ENCODE measurements at places on chromosomes 4 and X.

DNA sequence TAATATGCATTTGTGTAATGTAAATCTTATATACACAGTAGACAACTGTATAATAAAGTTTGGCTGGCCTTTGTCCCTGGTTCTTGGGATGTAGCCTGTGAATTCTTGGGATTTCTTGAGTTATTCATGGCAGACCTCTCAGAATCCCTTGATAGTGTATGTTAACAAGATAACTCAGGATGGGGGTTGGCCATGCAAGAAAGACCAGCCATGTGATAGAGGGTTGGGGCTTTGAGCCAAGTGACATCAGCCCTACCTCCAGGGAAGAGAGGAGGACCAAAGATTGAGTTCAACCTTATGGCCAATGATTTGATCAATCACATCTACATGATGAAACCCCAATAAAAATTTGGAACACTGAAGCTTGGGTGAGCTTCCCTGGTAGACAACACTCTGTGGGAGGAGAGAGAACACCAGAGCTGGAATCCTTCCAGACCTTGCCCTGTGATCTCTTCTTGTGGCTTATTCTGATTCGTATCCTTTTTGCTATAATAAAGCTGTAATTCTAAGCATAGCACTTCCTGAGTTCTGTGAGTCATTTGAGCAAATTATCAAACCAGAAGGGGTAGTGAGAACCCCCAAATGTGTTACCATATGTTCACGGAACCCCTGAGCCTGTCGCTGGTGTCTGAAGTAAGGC lies 11.3 kb downstream of the SLC2A9 start:
- no peak for DNase-seq

DNA sequence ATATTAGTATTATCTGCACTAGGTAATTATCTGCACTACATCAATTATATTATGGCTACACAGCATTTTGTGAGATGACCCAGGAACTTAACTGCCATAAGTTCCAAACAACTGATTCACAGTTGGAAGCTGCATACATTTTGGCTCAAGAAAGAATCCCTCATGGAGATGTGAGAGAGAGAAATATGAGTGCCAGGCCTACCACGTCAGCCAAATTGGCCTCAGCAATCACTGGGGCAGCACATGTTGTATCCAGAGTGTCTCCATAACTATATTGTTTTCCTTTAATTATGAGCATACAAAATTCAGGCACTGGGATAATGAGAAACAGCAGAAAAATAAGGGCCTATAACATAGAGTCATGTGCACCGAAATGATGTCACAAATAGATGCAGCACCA lies 174.2 kb upstream of the DMD start:
- no peak for DNase-seq

DNA sequence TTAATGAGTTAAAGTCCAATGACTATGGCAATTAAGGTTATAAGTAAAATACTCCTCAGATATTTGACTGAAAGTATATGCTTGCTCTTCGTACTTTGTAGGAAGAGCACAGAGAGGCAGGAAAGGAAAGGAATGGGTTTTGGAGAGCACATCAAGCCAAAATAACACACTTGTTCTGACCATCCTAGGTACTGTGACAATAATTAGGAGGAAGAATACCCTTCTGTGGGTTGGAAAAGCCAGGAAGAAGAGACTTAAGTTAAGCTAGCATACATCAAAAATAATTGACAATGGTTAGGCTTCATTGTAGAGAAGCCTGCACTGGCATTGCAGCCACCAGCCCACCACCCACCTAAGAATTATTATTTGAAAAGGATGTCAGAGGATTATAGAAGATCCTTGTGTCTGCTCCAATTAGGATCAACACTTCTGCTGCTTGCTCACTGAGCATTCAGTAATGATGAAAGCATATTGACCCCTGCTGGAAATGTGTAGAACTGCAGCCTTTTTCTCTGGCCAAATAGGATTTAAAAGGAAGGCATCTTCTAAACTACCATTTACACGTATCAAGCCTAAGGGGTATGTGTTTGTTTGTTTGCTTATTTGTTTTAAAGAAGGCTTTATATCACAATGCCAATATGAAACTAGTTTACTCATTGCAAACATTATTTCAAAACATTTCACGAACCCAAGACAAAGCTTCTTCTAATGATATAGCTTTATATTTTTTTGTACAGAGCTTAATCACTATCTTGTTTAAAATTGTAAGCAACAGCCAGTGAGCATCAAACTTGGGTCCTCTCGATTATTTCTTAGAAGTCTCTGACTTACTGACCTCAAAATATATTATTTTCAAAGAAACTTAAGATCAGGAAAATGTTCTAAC lies 286.2 kb upstream of the TET2 start:
- peak; percentile 12 for DNase-seq

DNA sequence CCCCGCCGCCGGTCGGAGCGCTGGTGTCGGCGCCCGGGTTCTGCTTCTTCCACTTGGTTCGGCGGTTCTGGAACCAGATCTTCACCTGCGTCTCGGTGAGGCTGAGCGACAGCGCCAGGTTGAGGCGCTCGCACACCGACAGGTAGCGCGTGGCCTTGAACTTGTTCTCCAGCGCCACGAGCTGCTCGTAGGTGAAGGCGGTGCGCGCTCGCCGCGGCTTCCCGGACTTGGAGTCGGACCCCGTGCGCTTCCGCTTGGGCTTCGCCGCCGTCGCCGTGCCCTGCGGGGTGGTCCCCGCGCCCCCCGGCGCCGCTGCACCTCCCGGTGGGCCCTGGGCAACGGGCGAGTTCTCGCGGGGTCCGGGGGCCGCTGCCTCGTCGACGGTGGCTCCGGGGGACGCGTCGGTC lies 3.1 kb downstream of the NKX1-1 start:
- DNase-seq = no peak

DNA sequence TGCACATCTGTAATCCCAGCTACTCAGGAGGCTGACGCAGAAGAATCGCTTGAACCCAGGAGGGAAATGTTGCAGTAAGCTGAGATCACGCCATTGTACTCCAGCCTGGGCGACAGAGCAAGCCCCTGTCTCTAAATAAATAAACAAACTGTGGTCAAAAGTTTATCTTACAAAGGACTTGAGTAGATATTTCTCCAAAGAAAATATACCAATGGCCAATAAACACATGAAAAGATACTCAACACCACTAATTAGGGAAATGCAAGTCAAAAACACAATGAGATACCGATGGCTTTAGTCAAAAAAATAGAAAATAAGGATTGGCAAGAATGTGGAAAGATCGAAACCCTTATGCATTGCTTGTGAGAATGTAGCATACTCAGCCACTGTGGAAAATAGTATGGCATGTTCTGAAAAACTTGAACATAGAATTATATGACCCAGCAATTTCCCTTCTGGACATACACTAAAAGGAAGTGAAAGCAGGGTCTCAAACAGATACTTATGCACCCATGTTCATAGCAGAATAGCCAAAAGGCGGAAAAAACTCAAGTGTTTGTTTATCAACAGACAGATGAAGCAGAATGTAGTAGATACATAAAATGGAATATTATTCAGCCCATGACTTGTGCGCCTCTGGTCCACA lies 2.0 kb upstream of the CFAP97 start:
- no peak for DNase-seq

- DNase-seq = no peak
Observed at GRCh38 chr4:34181311-34181841, 2062.9 kb downstream of the ARAP2 start.

DNA sequence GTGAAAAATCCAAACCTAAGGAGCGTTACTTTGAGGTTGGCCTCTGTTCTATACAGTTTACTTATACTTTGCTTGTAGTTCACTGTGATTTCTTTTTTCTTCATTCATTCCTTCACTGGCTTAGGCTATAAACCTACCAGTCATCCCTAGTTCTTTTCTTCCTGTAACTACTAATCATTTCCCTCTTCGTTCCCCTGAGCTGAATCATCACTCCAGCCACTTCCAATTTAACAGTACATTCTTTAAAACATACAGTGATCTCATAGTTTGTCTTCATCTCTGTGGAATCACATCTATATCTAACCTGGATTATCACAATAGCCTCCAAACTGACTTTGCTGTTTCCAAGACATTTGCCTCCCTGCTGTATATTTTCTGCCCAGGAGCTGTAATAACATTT lies 25.2 kb upstream of the NPFFR2 start:
- no peak for DNase-seq

- DNase-seq = no peak
Observed at GRCh38 chr4:30720661-30721184, 554 bp downstream of the PCDH7 start.

Measured in activated CD4-positive, alpha-beta T cell treated with anti-CD3 and anti-CD28 coated beads, Interleukin-2, amount 50 U/mL, for 1 hour (primary cell).